ENCODE measurements at places on chromosomes 7 and 10.

DNA sequence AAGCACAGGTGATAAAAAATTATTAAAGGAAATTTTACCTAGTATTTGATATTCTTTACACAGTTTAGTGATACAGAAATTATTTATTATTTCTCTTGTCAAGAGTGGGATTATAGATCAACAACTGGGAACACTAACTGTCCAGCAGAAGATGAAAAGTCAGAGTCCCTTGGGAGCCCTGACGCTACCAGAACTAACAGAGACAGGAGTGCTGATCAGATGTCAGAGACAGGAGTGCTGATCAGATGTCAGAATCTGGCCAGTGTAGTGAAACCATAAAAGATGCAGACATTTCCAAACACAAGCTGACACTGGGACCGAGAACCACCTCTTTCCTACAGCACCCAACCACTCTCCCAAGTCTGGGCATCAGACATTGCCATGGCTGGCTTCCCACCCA lies 828.2 kb downstream of the TNS3 start:
- no peak for DNase-seq

DNA sequence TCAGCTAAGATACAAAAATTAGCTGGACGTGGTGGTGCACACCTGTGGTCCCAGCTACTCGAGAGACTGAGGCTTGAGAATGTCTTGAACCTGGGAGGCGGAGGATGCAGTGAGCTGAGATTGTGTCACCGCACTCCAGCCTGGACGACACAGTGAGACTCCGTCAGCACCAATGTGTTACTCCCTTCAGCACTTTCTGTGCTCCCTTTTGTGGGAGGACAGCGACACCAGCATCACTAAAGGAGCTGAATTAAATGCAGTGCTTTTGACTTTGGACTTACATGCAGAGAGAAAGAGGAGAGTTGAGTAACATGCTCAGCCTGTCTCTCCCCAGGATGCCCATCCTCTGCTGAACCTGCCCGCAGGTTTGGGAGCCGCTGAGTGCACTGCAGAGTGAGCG lies 92.2 kb upstream of the RHEB start:
- no peak for DNase-seq

- DNase-seq: no peak
Measured at GRCh38 chr7:25663877-25664276, 435.6 kb upstream of the NPVF start.

GRCh38 chr10:11144626-11145494 lies 127.2 kb downstream of the CELF2 start:
- DNase-seq: no peak

DNA sequence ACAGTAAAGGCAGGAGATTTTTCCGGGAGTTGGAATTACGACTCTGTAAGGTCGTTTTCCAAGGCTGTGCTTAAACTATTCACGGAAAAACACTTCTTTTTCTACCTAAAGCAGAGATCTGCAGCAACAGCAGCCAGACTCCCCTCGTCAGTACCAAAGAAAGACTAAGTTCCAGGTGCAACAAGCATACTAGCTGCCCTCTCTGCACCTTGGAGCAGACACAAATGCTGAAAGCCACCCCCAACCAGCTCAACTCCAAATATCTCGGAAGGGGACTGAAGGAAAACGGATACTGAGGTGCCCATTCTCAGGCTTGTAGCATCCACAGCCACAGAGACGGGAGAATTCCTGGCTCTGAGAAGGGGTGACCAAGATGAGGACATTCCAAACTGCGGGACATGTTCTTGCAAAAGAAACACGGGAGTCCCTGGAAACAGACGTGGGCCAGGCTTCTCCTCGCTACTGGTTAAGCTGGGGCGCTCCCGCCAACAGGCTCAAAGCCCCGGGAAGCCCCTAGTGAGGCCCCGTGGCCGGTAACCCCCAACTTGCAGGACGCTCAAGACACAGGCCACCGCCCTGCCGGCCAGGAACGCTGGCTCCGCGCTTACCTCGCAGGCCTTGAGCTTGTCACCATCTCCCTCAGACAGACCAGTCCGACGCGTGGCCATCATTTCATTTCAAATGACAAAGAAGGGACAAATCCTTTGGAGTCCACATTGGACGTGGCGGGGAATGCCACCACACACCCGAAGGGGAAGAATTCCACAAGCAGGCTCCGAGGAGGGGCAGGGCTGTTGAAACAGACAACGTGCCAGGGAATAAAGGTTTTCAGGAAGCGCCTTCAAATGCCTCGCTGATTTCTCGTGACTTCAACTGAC lies 2.2 kb downstream of the ARHGAP21 start:
- DNase-seq: no peak

- DNase-seq: no peak
Measured at GRCh38 chr10:23070913-23071218, 24.5 kb upstream of the MSRB2 start.

GRCh38 chr10:44457259-44457658 lies 72.4 kb upstream of the CXCL12 start:
- no peak for DNase-seq

DNA sequence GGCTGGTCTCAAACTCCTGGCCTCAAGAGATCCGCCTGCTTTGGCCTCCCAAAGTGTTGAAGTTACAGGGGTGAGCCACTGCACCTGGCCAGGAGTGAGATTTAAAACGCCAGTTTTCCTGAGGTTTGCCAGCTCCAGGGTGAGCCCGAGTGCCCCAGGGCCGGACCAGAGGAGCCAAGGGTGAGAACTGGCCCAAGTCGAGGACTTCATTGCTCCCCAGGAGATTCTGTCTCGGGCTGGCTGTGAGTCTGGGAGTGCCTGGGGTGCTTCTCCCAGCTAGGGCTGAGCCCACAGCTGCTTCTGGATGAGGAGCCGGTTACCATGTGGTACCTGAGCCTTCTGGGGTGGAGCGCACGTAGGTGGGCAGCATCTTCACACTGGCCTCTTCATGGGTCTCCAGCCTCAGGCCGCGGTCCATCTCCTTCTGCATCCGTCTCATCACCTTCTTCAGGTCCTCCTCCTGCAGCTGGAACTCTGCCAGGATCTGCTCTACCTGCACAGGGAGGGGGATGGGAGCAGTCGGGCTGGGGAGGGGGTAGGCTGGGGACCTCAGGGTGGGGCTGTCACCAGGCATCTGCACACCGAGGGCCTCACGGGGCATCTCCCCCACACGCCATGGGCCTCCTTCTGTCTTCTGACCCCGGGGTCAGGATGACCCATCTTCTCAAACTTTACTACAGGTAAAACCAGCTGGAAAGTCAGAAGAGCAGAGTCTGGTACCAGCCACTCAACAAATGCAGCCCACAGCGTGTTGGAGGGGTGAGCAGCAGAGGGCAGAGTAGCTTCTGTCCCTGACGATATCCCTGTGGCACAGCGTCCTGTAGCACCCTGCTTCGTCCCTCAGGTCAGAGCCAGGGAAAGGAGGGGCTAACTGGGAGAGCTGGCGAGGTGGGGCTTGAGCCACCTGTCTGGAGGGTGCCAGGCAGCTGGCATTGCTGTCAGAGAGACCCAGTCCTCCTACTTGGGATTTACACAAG lies 12.1 kb upstream of the MYL7 start:
- DNase-seq: no peak

DNA sequence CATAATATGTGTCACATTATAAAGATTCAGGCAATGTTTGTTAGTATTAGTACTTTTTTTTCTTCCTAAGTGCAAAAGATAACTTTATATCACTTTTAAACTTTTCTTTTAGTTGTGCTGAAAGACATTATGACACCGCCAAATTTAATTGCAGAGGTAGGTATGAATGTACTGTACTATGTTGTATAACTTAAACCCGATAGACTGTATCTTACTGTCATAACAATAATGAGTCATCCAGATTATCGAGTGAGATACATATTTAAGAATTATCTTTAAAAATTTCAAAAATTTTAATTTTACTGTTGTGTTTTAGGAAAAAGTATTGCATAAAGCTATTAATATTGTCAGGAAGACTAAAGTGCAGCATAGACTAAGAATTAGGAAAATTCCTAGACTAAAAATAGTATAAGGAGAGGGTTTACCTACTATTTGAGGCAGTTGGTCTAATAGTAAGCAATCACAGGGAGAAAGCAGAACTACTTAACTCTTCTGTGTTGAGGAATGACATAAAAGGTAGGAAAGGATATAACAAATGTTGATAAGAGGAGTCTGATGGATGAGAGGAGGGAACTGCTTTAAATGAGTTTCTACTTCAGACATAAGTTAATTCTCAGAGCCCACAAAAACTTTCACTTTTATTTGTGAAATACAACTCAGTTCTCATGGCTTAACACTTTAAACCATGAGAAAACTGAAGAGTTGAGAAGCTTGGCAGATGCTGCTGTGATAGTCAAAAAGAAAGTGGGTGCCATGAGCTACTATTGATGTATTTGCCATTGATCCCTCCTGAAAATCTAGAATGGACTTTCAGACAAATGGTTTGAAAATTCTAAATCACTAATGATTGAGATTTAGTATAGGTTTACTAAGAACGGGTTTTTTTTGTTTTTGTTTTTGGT lies 67.8 kb downstream of the PTEN start:
- DNase-seq: no peak

DNA sequence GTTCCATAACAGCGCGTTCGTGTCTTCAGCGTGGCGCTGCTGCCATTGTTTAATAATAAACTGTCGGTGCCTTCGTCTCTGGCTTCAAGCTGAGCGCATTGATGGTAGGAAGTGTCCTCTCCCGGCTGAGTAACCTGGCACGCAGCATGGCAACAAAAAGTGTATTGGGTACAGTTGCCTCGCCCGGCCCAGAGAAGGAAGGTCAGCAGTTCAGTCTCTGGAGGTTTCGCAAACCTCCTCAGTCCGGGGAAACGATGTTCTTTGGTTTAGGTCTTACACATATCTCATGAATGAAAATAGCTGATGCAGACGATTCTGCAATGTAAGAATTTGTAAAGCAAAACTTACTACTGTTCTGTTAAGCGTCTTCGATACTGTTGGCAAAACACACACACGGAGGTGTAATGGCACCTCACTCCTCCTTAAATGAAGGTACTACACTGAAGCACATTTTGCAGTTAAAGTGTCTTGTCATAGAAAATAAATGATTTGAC lies 739 bp upstream of the CCDC186 start:
- no peak for DNase-seq

GRCh38 chr10:33272635-33273034 lies 61.8 kb downstream of the NRP1 start:
- DNase-seq: no peak

DNA sequence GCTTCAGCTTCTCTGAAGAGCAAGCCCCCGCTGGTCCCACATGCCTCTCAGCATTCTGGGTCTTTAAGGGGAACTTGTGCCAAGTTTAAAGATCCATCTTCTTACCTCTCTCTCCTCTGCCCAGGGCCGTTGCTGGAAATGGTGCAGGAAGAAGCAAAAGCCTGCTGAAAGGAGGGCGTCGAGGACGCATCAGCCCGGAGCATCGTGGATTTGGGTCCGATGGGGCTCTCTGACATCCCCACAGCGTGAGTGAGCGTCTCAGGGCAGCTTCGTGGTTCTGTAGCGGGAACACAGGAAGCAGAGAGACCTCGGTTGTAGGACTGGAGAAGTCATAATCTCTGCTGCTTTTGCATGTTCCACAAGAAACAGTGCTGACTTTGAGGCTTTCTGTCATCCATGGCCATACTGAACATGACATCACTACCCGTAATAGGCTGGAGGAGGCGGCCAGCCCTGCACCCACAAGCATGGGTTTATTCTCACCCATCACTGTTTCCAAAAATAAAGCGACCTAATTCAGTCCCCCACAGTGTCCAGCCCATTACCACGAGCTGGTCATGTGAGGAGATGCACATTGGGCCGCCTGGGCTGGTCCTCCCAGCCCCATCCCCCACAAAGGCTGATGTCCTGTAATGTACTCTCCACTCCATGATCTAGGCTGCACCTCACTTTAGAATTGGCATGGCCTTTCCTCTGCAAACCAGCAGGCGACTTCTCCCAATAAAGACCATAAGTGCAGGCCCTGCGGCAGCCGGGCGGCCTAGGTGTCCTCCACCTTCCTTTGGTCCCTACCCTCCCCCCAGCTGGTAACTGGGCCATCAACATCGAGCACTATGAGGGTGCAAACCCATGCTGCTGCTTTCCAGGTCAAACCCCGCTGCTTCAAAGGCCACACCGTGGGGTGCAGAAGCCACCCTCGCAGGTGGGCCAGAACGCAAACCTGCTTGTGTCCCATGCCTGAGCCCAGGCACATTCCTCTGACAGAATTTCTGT lies 276.9 kb downstream of the TNS3 start:
- no peak for DNase-seq

DNA sequence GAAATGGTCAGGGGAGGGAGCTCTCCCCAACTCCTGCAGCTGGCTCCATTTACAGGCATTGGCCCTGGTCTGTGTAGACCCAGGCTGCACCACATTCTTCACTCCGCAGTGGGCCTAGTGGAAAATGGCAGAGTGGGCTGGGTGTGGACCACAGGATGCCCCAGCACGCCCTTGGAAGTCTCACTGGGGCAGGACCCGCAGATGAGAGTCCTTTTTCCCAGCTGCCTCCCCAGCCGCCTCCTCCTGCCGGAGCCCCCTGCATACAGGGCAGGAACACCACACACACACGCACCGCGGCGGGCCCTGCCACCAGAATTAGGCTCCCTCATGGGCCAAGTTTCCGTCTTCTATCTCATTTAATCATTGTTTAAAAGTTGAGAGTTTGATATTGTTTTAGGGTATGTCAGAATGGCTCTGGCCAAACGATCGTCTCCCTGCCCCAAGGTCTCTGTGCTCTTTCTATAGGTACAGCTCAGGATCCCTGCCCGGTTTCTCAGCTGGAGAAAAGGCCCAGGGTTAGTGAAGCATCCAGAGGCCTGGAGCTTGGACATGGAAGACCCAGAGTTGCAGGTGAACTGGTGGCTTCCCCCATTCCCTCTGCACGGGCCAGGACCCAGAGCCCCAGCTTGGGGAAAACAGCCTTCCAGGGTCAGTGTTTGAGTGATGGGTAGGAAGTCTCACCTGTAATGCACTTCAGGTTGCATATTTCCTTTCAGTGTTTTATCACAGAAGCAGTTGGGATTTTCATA lies 42.0 kb downstream of the ZNF467 start:
- no peak for DNase-seq

GRCh38 chr10:118956802-118957442 lies 72.6 kb upstream of the NANOS1 start:
- no peak for DNase-seq

DNA sequence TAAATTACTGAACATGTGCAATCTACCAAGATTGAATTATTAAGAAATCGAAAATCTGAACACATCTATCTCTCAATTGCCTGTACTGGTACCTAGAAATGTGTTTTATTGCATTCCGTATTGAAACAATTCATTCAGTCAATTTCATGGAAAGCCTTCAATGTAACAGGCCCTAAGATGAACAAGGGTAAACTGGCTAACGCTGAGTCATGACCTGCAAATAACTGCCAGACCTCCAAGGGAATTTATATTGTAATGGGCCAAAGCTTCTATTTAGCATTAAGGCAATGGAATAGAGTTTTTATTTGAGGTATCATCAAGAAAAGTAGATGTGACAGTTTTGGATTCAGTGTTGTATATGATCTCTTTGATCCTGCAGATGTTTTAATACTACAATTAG lies 49.9 kb upstream of the CD36 start:
- no peak for DNase-seq

GRCh38 chr10:15316871-15317464 lies 54.1 kb downstream of the FAM171A1 start:
- DNase-seq: no peak

DNA sequence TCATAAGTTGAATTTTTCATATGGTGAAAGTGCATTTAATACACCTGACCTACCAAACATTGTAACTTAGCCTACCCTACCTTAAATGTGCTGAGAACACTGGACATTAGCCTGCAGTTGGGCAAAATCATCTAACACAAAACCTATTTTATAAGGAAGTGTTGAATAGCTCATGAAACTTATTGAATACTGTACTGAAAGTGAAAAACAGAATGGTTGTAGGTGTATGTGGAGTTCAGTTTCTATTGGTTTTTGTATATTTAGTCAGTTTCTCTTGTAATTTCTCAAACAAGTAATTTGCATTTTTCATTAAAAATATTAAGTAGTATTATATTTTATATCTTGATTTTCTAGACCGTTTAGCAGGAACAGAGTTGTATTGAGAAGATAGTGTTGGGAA lies 15.3 kb downstream of the CCDC7 start:
- DNase-seq: no peak
